Body of pancreas (tissue), 4 donors: ENCODE measurements at places on chromosomes 6 and 20. TPM values are rescaled to one million over a fixed set of nuclear protein-coding genes. Genes with fewer than 3 reads are reported as not detected.

MLN gene
- not detected for total RNA-seq

SEC23B gene
- 36.3 TPM for total RNA-seq

CNKSR3 gene
- 13.2 TPM for total RNA-seq

PRRT1 gene
- not detected for total RNA-seq

HLA-DOA gene
- 83.3 TPM for total RNA-seq

DPPA5 gene
- total RNA-seq, result not detected

LPIN3 gene
- 11.9 TPM for total RNA-seq

ZMYND8 gene
- total RNA-seq, result 19.1 TPM

DNA sequence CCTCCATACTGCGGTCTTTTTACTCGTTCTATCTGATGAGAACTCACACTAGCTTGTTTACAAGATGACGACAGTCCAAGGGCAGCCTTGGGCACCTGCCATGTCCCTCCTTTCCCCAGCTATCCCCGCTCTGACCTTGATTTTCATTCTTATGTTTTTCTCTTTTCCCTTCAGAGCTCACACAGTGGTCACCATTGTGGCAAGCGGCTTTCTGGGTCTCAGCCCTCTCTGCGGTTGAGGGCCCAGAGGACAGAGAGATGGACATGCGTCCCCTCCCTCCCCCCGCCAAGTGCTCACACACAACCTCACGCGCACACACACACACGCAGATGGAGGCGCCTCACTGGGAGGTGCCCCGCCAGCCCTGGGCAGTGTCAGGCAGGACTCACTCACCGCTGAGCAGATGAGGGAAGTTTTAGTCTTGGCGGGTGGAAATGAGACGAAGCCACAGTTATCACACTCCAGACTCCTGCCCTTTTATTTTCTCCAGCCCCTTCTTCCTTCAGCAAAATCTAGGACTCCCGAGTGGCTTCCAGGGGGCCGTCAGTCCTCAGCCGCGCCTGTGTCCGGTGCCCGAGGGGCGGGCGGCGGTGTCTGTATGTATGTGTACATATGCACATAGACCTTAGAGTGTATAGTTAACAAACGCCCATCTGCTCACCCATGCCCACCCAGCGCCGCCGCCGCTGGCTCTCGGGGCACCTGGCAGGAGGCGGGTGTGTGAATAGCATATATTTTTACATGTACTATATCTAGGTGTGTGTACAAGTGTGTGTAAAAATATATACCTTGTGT is 13.8 kb upstream of the MYL9 start:
- no peaks in the 10 kb centered on the region for H3K27me3 ChIP-seq
- DNase-seq, result peak; percentile 67
- no peak overlapping the region for H3K4me3 ChIP-seq
- peaks cover 9% of the 10 kb centered on the region for H3K36me3 ChIP-seq

GRCh38 chr20:63738687-63739129 is 868 bp upstream of the SLC2A4RG start:
- DNase-seq, result peak; percentile 86
- peaks cover 43% of the 10 kb centered on the region for H3K4me1 ChIP-seq
- H3K4me3 ChIP-seq, result no peak overlapping the region
- H3K36me3 ChIP-seq, result peaks cover 6% of the 10 kb centered on the region

GRCh38 chr6:49633541-49633940 is 3.1 kb downstream of the RHAG start:
- no peaks in the 10 kb centered on the region for H3K27me3 ChIP-seq
- no peaks in the 10 kb centered on the region for H3K4me1 ChIP-seq
- H3K36me3 ChIP-seq, result no peaks in the 10 kb centered on the region
- no peak overlapping the region for H3K27ac ChIP-seq
- DNase-seq, result no peak

DNA sequence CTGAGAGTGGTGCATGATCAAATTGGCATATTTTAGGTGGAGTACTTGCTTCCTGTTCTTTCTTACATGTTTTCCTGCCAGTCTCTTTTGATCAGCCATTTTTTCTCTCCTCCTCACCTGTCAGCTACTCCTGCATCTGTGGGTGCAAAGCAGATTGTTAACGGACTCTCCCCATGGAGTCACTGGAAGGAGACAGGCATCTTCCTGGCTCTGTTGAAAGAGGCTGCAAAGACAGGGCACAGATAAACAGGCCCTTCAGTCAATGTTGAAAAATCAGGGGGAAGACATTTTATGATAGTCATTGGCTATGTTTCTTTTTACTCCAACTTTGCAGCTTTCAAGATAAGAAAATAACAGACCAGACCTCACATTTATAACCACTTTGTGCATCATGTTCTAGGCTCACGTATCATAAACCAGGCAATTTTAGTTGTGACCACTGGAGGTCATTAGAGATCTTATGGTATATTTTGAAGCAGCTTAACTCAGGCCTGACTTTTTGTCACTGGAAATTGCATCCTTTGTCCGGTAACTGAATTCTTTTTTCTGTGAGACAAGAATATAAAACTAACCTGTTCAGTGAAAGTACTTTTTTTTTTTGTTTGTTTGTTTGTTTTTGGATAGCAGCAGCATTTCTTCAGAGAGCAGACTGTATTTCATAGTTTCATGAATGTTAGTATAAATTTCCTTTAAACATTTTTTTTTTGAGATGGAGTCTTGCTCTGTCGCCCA is 20.1 kb downstream of the ECT2L start:
- H3K4me3 ChIP-seq, result no peak overlapping the region
- no peak for DNase-seq
- peaks cover 12% of the 10 kb centered on the region for H3K4me1 ChIP-seq
- no peaks in the 10 kb centered on the region for H3K27me3 ChIP-seq
- H3K27ac ChIP-seq, result no peak overlapping the region

DNA sequence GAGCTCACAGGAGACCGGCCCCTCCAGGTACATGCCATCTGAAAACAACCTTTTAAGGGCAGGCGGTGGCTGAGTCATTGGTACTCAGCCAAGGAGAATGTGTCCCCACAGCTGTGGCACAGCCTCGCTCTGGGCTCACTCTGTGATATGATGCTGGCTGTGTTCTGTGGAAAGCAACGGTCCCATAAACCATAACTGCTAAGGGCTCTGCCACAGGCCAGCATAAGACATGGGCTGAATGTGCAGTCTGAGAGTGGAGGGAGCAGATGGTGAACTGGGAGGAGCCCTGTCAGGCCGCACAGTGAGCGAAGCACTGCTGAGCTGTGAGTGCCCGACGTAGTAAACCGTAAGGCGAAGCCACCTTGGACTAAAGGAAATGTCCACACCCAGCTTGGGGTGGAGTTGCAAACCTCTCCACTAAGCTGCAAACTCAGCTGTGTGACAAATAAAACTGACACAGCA is 375.8 kb downstream of the THBS2 start:
- H3K4me3 ChIP-seq, result no peak overlapping the region
- DNase-seq, result peak; percentile 37
- no peaks in the 10 kb centered on the region for H3K36me3 ChIP-seq
- H3K27me3 ChIP-seq, result no peaks in the 10 kb centered on the region
- no peak overlapping the region for H3K27ac ChIP-seq

DNA sequence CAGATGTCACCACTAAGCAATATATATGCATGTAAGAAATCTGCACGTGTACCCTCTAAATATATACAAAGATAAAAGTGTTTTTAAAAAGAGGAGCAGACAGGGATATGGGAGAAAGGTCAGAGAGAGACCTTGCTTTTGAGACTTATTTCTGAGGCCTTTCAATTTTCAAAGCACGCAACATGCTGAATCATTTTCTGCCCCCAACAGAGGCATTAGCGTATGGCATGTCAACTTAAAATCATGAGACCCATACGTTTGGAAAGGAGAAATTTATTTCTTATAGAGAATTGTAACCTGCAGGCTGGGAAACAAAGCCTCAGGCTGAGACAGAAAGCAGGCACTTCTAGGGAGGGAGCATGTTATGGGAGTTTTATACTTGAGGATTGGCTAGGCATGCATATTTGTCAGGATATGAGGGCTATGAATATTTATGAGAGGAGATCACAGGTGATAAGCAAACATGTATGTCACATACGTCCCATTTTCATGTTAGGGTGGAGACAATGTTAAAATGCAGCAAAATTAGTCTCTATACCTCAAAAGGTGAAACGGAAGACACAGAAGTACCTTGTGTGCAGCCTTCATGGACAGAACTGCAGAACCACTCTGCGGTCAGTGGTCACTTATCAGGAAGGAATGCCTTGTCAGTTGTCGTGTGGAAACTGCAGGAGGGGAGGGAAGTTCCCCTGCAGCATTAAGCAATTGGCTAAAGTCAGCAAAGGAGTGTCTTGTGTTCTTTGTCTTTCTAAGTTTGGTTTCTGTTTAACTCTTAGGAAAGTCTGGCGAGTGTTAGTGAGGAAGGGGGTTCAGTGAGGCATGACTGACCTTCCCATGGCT is 6.3 kb upstream of the GABRR2 start:
- DNase-seq, result peak; percentile 33
- H3K27ac ChIP-seq, result no peak overlapping the region
- H3K36me3 ChIP-seq, result peaks cover 2% of the 10 kb centered on the region
- H3K27me3 ChIP-seq, result no peaks in the 10 kb centered on the region
- no peaks in the 10 kb centered on the region for H3K4me1 ChIP-seq

DNA sequence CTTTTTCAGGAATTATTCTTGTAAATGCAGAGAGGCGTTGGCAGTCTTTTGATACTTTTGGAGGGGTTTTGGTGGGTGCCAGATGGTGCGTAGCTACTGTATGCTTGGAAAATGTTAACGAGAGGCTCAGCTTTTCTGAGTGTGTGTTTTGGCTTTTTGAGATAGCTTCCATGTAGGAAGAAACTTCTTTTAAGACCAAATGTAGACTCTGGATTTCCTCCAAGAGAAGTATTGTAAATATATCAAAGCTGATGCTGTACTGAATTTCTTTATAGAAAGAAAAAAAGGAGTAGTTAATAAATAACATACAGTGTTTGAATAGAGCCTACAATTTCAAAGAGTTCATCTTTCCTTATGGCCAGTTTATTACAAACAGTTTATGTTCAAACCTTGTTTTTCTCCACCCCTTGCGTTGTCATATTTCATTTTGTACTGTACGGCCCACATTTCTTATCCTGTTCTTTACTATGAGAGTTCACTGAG is 16.7 kb downstream of the TIAM2 start:
- H3K27me3 ChIP-seq, result no peaks in the 10 kb centered on the region
- no peaks in the 10 kb centered on the region for H3K4me1 ChIP-seq
- H3K4me3 ChIP-seq, result no peak overlapping the region
- no peaks in the 10 kb centered on the region for H3K36me3 ChIP-seq
- no peak overlapping the region for H3K27ac ChIP-seq

- peak overlapping the region; percentile 22 for H3K27ac ChIP-seq
- no peak for DNase-seq
- no peaks in the 10 kb centered on the region for H3K36me3 ChIP-seq
Observed at GRCh38 chr6:111759331-111759835, 113.9 kb downstream of the FYN start.

GRCh38 chr6:8361259-8361658 is 74.1 kb downstream of the SLC35B3 start:
- H3K4me3 ChIP-seq, result no peak overlapping the region
- no peak overlapping the region for H3K27ac ChIP-seq

DNA sequence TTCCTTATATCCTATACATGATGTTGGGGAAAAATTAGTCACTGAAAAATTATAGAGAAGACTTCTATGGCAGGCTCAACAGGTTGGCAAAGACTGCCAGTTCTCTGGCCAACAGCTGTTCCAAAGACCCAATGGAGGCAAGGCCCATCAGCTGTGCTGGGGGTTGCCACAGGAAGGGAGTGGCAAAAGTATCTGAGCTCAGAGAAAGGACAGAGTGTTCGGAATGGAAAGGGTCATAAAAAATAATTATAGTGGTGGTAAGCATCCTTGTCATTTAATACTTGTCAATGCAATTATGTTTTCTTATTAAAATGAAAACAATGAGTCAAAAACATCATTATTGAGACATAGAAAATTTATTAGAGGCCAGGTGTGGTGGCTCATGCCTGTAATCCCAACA is 36.1 kb downstream of the FASTKD5 start:
- no peaks in the 10 kb centered on the region for H3K36me3 ChIP-seq
- peaks cover under 1% of the 10 kb centered on the region for H3K4me1 ChIP-seq
- no peaks in the 10 kb centered on the region for H3K27me3 ChIP-seq
- H3K27ac ChIP-seq, result no peak overlapping the region

- H3K36me3 ChIP-seq, result no peaks in the 10 kb centered on the region
- H3K27ac ChIP-seq, result no peak overlapping the region
- no peaks in the 10 kb centered on the region for H3K4me1 ChIP-seq
- DNase-seq, result no peak
- no peak overlapping the region for H3K4me3 ChIP-seq
- no peaks in the 10 kb centered on the region for H3K27me3 ChIP-seq
Observed at GRCh38 chr6:49257549-49257948, 205.5 kb downstream of the MMUT start.

DNA sequence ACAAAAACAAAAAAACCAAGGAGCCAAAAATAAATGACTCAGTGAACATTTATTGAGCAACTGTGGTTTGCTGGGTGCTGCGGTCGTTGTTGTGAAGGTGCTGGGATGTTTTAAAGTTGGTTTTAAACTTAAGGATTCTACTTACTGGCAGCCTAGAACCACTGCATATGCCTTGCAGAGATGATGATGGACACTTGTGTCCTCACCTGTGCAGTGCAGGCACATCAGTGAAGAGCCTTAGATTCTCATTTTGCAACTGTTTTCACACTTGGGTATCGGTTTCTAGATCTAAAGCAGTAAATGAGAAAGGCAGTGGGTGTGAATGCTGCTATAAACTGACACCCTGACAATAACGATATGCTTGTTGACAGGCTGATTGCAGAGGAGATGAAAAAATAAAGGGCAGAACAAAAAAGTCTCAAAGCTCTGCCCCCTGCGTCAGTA is 68.8 kb downstream of the UTRN start:
- H3K27me3 ChIP-seq, result no peaks in the 10 kb centered on the region
- peaks cover 42% of the 10 kb centered on the region for H3K4me1 ChIP-seq
- no peak overlapping the region for H3K4me3 ChIP-seq
- no peak overlapping the region for H3K27ac ChIP-seq
- no peak for DNase-seq

DNA sequence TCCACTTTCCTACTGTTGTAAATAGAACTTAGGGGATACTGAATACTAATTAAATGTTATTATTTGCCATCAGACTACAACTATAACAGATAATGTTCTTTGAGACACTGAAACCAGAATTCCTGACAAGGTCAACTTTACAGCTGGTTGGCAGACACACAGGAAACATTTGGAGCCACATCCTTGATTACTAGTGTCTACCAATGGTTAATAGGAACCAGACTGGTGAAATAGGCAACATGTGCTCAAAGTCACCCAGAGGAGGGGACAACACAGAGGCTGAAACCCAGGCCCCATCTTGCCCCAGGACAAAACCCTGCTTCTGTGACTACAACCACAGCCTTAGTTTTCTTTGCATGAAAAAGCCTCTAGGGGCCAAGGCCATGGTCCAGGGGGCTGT is 47.8 kb upstream of the NT5E start:
- H3K27ac ChIP-seq, result peak overlapping the region; percentile 67
- H3K4me3 ChIP-seq, result no peak overlapping the region
- no peaks in the 10 kb centered on the region for H3K27me3 ChIP-seq

DNA sequence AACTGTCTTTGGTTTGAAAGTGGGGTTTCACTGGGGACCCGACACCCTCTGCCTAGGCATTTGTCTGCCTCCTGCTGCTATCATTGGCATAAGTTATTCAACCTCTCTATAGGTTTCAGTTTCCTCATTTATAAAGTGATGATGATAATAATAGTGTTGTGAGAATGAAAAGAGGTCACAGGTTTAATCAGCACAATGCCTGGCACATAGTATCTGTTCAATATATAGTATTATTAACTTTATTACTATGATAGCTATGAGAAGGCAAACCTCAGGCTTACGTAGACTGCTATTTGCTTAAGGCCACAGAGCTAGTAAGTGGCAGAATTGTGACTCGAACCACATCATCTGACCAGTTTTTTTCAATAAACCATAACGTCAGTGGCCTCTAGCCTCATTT is 256.8 kb downstream of the CDKAL1 start:
- H3K4me1 ChIP-seq, result no peaks in the 10 kb centered on the region
- DNase-seq, result no peak
- H3K27me3 ChIP-seq, result no peaks in the 10 kb centered on the region
- H3K27ac ChIP-seq, result no peak overlapping the region

GRCh38 chr20:20466341-20466879 is 98.5 kb downstream of the INSM1 start:
- DNase-seq, result no peak
- H3K4me3 ChIP-seq, result no peak overlapping the region
- H3K27me3 ChIP-seq, result no peaks in the 10 kb centered on the region
- H3K27ac ChIP-seq, result no peak overlapping the region
